ENCODE measurements at places on chromosomes 12 and 14.

- no peak for DNase-seq
Measured at GRCh38 chr14:29043737-29044136, 277.1 kb downstream of the FOXG1 start.

DNA sequence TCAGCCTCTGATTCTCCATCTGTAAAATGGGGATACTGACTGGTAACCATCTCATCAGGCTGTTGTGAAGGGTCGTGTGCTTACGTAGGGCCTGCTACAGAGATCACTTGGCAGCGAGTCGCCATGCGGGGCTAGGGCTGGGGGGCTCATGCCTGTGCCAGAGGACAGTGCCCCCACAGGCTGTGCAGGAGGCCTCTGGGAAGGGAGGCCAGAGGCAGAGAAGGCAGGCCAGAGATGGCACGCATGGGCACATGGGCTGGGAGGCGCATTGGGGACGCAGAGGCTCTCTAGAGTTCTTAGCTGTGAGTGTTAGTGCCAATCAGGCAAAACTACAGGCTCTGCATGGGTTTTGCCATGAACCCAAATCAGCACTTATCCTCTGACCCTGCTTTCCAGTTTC, 3.5 kb upstream of the BDKRB2 start:
- DNase-seq = no peak

GRCh38 chr14:96793547-96793946, 3.6 kb upstream of the VRK1 start:
- DNase-seq = no peak

DNA sequence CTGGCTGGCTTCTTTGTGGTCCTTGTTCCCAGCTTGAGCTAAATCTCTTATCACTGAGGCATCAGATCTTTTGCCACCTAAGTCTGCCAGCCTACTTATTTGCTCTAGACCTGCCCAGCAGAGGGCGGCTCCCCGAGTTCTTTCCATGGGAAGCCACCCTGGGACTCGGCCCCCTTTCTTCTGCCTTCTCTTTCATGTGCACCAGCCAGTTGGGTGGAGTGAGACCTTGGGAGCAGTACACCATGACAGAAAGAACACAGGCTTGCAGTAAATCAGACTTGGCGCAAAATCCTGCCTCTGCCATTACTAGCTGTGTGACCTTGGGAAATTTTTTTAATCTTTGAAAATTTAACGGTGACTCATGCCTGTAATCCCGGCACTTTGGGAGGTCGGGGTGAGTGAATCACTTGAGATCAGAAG, 7.4 kb downstream of the SMAGP start:
- DNase-seq = peak; percentile 48
